MCF 10A (cell line): ENCODE measurements at places on chromosomes 3 and 15.

GRCh38 chr15:42215913-42216829 lies 8.1 kb upstream of the VPS39 start:
- peak; percentile 4 for DNase-seq

DNA sequence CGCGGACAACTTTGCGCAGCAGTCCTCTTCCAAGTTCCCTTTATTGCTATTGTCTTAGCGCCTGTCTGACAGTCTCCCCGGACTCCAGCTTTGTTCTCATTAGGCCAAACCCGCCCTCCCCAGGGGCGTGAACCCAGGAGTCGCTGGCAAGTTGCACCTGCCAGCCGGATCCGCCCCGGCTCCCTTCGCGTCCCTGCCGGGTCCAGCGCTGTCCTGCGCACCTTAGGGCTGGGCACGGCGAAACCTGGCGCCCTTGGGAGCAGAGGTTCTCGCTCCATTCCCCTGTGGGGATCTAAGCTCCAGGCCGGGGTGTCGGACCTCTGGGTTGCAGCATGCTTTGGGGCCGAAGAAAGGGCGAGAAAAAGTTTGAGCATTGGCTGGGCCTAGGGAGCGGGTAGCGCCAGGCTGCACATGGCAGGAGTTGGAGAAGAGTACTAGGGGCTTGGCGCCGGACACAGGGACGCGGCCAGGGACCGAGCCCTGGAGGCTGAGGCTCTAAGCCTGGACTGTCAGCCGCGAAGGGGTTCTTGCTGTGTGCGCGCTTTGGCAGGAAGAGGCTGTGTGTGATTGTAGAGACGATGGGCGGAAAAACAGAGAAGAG lies 335.1 kb upstream of the THRB start:
- DNase-seq, result no peak

DNA sequence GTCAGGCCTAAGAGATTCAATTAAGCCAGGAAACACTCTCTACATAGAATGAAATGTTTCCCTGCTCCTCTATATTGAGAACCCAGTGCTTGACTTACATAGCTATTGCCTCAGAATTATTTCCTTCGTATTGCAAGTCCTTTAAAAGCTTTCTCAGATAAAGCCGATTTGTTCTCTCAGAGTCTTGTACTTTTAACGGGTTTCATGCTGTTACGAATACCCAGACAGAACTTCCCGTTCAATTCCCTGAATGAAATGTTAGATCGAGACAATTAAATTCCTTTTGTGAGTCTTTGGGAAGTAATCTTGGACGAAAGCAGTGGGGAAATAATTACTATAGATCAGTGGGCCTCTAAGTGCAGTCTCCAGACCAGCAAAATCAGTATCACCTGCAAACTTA lies 102.8 kb upstream of the CHL1 start:
- DNase-seq, result no peak

- DNase-seq, result peak; percentile 8
Observed at GRCh38 chr15:45320581-45321205, 57.7 kb downstream of the GATM start.

- DNase-seq, result peak; percentile 70
Observed at GRCh38 chr3:20039765-20040547, at the start of gene KAT2B. Gene KAT2B, plus strand, starts transcription at chr3:20040446. Its CDS starts 32 bp downstream, at chr3:20040478.

DNA sequence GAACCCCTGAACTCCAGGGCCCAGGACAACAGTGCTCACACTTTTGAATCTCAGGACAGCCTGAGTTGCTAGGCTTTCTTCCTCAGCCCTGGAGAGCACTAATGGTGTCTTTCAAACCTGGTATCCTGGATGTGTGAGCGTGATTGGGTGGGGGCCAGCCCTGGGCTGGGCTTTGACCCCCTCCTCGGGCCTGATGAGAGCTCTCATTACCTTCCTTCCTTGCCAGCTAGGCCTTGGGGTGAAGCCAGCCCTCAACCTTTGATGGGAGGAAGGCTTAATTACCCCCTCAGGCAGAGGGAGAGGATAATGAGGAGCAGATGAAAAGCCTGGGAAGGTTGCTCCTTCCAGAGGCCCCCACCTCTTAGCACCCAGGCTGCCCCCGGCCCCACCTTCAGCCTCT lies 31.1 kb upstream of the INSYN1 start:
- no peak for DNase-seq

- no peak for DNase-seq
Observed at GRCh38 chr15:77693576-77693975, 60.9 kb upstream of the LINGO1 start.

DNA sequence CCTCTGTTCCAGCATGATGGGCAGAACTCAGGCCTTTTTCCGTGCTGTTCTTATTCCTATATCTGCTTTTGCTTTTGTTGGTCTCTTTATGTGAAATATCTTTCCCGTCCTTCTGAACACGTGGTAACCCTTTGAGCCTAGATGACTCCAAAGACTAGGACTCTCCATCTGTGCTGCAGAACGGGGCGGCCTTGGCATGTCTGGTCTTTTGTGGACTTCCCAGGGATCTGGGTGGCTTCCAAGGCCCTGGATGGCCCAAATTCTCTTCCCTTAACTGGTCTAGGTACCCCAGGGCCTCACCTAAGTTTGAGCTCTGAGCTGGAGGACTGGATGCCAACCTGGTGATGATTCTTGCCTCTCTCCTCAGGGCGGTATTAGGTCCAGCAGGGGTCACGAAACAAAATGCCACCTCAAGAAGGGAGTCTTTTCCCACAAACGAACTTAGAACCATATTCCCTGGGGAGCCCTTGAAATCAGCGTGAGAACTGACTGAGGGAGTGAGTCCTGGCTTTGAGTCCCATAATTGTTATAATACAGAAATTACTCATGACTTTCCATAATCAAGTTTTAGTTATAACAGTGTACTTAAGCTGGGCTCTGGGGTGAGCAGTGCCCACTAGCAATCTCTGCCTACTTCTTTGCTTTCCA lies 13.8 kb downstream of the TLNRD1 start:
- no peak for DNase-seq

DNA sequence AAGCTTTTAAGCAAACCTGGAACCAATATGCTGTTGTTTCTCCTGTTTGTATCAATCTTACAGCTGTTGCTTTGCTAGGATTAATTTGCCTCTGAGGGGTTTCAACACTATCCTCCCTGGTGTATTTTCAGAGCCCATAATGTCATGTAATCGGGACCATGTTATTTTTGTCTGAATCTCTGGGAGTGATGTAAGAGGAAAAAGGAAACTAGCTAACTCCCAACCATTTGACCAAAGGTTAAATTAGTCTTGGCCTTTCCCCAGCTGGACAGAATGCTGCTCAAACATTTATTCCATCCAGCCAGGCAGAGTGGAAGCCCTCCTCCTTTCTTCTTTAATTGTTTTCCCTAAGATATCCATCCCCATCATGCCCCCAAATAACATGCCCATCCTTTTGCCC lies 142.2 kb downstream of the ALDH1A2 start:
- peak; percentile 47 for DNase-seq

- DNase-seq, result no peak
Observed at GRCh38 chr15:80497221-80497620, 93.0 kb downstream of the ARNT2 start.

DNA sequence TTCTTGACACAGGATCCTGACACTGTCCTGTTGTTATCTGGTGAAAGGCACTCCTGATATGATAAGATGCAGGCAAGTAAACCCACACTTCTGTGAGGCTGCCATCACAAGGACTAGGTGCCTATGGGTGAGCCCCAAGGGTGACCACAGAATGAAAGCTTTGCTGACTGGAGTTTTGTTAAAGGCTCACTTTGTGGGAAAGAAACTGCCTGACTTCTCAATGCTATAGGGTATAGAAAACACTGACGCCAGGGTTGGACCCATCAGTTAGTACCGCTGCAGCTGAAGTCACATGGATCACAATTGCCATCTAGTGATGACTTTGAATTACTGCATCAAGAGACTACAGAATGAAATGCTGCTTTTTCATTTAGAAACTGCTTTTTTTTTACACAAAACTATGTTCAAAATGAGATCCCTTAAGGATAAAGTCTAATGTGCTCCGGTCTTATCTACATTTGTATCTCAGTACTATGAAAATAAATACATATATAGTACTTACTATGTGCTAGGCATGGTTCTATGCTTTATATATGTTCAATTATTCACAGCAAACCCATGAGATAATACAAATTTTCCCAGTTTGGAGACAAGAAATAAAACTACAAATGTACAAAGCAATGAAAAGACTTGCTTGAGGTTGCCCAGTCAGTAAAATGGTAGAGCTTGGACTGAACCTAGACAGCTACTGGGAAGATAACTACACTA lies 64.2 kb upstream of the CMSS1 start:
- DNase-seq, result peak; percentile 71

- DNase-seq, result no peak
Observed at GRCh38 chr15:98981851-98982722, 25.5 kb downstream of the PGPEP1L start.

GRCh38 chr15:52288051-52288942 lies 7.3 kb downstream of the MYO5C start:
- DNase-seq, result peak; percentile 89

DNA sequence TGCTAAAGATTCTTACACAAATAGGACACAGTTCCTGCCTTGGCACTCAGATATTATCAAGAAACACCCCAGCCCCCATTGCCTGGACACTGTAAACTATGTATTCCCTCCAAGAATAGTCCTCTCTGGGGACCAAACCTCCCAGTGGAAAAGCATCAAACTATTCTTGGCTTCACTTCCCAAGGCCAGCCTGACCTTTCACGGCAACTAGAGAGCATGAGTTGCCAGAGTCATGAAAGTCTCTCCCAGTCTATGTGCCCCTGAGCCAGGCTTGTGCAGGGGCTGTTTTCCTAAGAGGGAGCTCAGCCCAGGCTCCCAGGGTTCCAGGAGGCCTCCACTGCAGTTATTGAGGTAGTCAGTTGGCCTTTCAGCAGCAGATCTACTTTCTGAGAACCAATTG lies 251.9 kb upstream of the TGFBR2 start:
- no peak for DNase-seq

DNA sequence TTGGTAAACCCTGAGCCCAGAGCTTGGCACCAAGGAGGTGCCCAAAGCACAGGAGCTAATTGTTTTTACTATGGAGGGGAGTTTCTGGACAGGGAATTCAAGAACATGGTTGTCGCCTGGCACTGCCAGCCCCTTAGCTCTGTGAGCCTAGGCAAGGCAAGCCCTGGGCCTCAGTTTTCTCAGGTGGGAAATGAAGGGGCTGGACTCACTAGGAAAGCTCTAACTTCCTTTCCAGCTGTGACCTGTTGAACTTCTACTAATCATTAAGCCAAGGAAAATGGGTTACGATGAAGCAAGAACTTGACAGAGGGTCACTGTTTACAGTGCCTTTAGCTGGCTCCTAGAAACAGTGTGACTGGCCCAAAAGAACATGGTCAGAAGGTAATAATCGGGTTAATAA lies 277.2 kb downstream of the SHQ1 start:
- no peak for DNase-seq

- no peak for DNase-seq
Observed at GRCh38 chr3:14307656-14308302, 94.6 kb upstream of the SLC6A6 start.

- DNase-seq, result no peak
Observed at GRCh38 chr3:10460951-10461545, 44.3 kb downstream of the ATP2B2 start.

DNA sequence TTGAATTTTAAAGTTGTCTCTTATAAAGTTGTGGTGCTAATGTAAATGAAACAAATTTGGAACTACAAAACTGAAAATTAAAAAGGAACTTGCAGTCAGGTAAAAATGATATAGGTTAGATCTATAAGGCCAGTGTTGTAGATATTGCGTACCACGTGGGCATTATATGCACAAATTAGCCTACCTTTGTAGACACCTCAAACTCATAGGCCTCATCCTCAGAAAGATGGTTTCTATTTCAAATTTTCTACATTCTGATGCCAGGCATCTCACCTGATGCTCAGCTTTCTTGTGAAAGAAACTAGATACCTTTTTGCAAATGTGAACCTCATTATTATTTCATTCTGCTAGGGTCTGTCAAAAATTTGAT lies 25.6 kb downstream of the TMEM207 start:
- no peak for DNase-seq

GRCh38 chr15:57820119-57820518 lies 113.6 kb downstream of the POLR2M start:
- peak; percentile 9 for DNase-seq

DNA sequence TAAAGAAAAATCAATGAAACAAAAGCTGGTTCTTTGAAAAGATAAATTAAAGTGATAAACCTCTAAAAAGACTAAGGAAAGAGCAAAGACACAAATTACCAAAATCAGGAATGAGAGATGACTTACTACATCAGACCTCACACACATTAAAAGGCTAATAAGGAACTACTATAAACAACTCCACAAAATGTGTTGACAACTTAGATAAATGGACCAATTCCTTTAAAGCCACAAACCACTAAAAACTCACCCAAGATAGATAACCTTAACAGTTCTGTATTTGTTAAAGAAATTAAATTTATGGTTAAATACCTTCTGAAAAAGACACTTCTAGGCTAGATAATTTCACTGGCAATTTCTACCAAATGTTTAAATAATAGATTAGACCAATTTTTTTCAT lies 170.4 kb downstream of the SMAD6 start:
- DNase-seq, result no peak

DNA sequence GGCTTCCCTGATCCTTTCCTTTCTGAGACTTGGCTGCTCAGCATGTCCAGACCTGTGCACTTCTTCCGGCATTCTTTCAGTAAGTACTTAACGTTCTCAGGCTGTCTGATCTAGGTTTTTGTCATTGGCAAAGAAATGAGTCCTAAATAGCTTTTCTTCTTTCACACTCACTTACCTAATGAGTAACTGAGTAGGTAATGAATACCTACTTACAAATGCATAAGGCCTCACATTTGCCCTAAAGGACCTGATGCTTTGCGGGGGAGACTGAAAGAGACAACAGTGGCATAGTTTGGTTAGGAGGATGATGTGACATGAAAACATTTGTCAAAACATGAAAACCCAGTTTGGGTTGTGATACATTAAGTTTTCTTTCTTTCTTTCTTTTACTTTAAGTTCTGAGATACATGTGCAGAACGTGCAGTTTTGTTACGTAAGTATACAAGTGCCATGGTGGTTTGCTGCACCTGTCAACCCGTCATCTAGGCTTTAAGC lies 516.7 kb upstream of the CFAP20DC start:
- peak; percentile 81 for DNase-seq

GRCh38 chr15:25417604-25418003 lies 21.2 kb downstream of the UBE3A start:
- DNase-seq, result no peak

- no peak for DNase-seq
Observed at GRCh38 chr3:128316481-128316891, 150.2 kb downstream of the DNAJB8 start.

DNA sequence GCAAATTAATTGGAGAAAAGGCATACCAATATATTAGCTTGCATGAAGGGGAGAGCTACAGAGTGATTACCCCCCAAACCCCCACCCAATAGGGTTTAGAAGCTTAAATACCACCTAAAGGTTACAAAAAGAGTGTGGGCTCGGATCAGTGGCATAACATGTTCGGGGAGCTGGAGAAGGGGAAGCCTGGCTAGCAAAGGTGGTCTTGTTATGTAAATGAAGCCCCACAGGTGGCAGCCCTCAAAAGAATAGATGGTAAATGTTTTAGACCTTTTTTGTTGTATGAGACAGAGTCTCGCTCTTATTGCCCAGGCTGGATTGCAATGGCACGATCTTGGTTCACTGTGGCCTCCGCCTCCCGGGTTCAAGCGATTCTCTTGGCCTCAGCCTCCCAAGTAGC lies 10.9 kb upstream of the PXK start:
- no peak for DNase-seq
